ENCODE measurements at places on chromosomes 12 and 14.

GRCh38 chr14:35844494-35844893 lies 18.4 kb downstream of the BRMS1L start:
- DNase-seq: no peak

DNA sequence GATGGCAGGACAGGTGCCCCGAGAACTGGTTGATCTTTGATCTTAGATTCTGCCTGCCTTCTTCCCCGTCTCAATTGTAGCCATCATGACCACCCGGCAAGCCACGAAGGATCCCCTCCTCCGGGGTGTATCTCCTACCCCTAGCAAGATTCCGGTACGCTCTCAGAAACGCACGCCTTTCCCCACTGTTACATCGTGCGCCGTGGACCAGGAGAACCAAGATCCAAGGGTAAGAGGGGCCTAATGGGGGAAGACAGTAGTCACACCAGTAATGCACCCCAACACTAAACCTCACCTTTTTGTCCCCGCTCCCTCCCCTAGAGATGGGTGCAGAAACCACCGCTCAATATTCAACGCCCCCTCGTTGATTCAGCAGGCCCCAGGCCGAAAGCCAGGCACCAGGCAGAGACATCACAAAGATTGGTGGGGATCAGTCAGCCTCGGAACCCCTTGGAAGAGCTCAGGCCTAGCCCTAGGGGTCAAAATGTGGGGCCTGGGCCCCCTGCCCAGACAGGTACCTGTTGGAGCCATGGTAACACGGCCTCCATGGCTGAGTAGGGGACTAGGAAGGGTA lies 556 bp downstream of the TROAP start:
- no peak for DNase-seq

DNA sequence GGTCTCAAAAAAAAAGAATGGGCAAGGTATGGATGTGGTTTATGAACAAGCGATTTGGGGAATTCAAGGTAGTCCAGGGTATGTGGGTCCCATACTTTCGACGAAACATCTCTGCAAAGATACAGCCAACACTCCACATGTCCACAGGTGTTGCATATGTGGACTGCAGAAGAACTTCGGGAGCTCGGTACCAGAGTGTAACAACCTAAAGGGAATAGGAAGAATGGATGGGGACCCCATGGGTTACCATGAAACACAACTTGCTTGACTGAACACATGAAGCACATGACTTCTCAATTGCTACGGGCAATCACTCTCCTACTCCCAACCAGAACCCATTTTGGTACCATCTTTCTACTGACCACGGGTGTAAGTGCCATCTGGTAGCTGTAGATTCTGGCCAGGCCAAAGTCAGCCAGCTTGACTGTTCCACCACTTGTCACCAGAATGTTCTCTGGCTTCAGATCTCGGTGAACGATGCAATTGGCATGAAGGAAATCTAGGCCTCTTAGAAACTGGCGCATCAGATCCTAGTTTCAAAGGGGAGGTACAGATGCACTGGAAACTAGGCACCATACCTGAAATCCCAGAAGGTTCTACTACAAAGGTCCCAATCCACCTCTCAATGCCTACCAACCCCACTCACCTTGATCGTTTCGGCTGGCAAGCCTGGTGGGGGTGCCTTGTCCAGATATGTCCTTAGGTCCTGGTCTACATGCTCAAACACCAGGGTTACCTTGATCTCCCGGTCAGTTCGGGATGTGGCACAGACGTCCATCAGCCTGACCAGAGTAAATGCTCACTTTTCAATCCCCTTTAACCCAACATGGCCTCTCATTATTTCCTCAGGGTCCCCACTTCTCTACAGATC lies 1.3 kb downstream of the CDK4 start:
- DNase-seq: no peak

GRCh38 chr12:26806556-26806955 lies 26.4 kb downstream of the ITPR2 start:
- DNase-seq: no peak

DNA sequence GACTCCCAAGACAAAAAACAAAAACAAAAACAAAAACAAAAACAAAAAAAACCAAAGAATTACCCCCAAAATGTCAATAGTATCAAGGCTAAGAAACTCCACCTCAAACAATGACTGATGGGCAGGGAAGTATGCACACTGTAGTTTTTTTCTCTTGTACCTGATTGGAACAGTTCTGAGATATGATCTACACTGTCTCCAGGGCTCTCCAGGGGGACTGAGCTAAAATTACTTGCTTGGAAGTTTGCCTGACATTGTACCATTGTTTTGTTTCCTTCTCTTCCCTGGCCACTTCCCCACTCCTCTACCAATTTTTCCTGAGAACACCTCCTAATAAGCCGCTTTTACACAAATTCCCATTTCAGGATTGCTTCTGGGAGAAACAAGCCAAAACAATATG lies 22.3 kb upstream of the CATSPERB start:
- DNase-seq: no peak

DNA sequence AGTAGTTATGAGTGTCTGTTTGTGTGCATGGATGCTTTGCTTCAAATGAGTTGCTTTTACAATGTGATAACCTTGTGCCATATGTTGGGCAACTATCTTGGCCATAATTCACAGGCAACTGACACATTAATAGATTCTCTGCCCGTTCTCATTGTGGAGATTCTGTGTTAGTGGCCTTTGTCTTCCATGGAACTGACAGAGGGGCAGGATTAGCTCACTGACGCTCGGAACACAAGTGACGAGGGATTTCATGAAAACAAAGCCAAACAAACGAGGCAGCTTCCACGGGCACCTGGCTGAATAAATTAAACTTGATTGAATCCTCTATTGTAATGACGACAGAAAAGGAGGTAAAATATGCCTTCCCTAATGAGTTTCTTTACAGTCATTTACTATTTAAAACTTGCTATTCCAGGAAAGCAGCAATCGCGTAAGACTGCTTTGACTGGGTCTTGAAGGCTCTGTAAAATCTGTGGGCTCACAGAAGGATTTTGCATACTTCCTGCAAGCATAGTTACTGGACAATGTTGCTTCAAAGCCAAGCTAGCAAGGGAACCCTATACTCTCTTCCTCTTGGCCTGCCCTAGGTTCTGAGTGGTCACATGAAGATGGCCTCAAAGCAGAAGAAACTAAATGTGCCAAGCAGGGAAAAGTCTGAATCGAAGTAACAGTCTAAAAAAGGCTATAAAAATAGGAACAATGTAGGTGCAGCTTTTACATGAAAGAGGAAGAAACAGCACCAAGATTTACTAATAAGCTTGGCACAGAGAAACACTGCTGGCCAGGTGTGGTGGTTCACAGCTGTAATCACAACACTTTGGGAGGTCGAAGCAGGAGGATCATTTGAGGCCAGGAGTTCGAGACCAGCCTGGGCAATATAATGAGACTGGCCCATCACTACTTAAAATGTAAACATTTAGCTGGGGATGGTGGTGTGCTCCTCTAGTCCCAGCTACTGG lies 28.1 kb upstream of the SINHCAF start:
- DNase-seq: no peak
